ENCODE measurements at places on chromosomes 1 and 21.
A peak's percentile ranks its signal among the peaks of the same experiment; 100 is the strongest.

GRCh38 chr1:235160383-235160956 lies 580 bp downstream of the RBM34 start:
- DNase-seq, result no peak

GRCh38 chr1:75542818-75543570 lies 67.9 kb downstream of the SLC44A5 start:
- DNase-seq, result no peak

DNA sequence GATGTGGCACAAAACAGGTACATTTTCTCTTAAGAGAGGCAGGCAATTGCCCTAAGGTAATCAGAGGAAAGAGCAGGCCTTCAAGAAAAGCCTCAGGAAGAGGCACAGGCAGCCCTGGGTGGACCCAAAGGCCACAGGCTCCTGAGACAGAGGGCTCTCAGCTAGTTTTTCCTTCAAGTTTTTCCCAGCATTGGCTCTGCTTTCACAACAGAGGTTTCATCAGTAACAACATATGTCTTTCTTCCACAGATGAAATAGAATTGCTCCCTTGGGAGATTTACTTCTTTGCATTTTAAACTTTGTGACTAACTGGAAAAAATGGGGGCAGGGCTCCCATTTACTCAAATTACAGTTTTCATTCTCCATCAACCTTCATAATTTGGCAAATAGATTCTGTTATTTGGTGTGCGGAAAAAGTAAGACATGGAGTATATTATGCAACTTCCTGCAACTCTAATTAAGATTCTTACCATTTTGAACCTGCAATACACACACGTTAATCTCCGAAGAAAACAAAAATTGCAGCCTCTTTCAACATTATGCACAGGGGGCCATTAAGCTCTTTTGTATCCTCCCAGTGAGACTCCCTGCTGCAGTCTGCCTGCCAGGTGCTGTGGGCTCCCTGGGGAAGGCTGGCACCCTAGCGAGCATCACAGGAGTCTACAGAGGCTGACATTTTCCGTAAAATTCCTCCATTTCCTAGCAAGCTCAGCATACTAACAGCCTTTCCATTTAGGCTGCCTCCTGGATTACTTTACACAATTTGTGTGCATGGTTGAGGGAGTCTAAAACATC lies 282.3 kb downstream of the USH2A start:
- DNase-seq, result no peak

DNA sequence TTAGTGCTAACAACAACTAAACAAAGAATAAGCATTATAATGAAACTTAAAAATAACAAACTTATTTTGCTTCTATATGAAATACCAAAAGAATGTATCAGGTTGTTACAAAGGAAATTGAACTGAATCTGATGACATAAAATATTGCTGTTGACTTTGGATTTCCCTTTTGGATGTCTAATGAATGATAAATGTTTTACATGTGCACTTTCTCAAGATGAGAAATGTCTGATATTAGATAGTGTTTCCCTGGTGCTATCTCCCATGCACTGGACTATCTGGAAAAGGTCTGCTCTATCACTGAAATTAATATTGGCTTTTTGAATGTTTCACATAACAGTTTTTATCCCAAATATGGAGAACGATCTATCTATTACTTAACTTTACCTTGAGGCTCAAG lies 179.9 kb downstream of the HMCN1 start:
- DNase-seq, result no peak

- DNase-seq, result no peak
Observed at GRCh38 chr1:236011641-236012040, 53.2 kb downstream of the NID1 start.

- no peak for DNase-seq
Observed at GRCh38 chr1:205716371-205717132, 33.4 kb downstream of the NUCKS1 start.

- DNase-seq, result no peak
Observed at GRCh38 chr1:63413394-63413793, 46.0 kb downstream of the ALG6 start.

DNA sequence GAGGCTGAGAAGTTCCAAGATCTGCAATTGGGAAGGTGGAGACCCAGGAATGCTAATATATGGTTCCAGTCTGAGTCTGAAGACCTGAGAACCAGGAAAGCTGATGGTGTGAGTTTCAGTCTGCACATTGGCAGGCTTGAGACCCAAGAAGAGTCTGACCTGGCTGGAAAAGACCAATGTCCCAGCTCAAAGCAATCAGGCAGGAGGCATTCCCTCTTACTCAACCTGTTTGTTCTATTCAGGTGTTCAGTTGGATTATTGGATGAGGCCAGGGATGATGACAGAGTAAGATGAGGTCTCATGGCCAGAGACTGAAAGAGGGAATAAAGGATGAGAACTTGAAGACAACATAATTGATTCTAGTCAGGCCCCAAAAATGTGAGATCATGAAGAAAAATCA lies 50.1 kb downstream of the SPATA46 start:
- DNase-seq, result no peak

DNA sequence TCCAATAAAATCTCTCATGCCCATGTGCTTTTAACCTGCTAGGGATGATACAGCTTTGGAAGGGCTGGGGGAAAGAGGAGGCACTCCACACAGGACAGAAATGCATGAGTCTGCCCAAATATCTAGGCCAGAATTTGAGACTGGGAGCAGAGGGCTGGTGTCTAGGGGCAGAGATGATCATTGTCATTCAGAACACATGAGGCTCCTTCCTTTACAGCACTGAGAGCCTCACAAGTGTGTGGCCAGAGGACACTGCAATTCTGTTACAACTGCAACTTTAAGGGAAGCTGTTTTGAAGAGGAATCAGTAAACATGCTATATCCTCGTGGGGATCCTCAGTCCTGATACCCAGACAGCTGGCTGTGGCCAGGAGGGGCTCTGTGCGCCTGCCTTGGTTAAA lies 541.3 kb downstream of the OMA1 start:
- no peak for DNase-seq

GRCh38 chr1:30660241-30660640 lies 63.1 kb downstream of the MATN1 start:
- no peak for DNase-seq

- no peak for DNase-seq
Observed at GRCh38 chr21:34177919-34178567, 104.7 kb downstream of the MRPS6 start.

GRCh38 chr21:43764576-43765495 lies 11.3 kb downstream of the CSTB start:
- no peak for DNase-seq

- DNase-seq, result no peak
Observed at GRCh38 chr1:41330588-41331545, 30.4 kb upstream of the FOXO6 start.

DNA sequence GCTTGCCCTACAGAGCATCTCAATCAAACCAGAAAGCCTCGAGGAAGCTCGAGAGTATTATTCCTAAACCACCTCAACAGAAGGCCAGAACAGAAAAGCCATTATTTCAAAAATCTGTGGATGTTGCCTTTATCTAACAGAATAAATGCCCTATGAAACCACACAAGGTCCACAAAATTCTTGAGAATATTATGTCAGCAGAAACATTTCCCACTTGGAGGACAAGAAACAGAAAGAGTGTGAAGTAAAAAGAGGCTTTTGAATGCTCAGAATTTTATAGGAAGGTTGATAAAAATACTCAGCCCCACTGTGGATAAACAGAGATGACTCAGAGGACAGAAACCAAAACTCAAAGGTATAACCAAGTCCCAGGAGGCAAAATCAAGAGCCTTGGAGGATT lies 146.4 kb upstream of the LRRC7 start:
- no peak for DNase-seq

DNA sequence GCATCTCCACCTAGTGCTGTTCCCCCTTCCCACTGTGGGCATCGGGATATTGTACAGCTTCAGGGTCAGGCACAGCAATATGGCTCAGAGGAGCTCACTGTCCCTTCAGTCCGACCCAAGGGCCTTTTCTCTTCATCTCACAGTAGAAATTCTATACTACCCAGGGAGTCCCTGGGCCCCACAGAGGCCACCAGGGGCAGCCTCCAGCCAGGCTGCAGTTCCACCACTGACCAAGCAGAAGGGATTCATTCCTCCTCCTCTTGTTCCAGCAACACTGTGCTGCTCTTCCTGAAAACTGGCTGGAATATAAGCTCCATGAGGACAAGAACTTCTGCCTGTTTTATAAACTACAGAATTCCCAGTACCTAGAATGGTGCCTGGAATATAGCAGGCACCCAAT lies 70.5 kb downstream of the CD34 start:
- no peak for DNase-seq

- no peak for DNase-seq
Observed at GRCh38 chr1:50646526-50646925, 223.3 kb upstream of the DMRTA2 start.

GRCh38 chr1:233113009-233113879 lies 162.8 kb downstream of the NTPCR start:
- DNase-seq, result peak; percentile 14

DNA sequence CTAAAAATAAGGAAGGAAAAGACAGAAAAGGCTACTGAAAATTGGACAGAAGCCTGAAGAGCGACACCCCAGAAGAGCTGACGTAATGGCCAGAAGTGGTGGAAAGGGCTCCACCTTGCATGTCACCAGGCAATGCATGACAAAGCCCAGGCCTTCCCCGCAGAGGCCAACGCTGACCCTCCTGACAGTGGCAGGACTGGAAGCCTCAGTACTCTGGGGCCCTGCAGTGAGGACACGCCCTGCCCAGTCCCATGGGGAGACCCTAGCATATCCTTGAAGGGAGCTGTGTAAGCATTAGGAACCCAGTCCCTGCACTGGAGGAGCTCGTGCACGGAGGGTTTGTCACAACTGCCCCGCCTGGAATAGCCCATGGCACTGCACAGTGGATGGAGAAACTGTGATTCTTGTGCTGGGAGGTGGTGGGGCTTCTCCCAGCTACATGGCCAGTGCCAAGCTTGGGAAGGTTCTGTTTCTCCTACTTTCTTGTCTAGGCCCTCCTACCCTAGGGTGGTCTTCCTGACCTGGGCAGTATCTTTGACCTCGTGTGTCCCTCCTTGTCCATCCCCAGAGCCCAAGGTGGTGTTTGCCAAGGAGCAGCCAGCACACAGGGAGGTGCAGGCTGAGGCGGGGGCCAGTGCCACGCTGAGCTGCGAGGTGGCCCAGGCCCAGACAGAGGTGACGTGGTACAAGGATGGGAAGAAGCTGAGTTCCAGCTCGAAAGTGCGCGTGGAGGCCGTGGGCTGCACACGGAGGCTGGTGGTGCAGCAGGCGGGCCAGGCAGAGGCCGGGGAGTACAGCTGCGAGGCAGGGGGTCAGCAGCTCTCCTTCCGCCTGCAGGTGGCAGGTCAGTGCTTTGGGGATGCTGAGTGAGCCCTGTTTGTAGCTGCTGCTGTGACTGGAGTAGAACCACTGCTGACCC lies 60.4 kb downstream of the OBSCN start:
- no peak for DNase-seq

GRCh38 chr1:21492356-21492625 lies 16.9 kb upstream of the ALPL start:
- DNase-seq, result no peak

GRCh38 chr1:115557715-115558114 lies 84.1 kb upstream of the VANGL1 start:
- DNase-seq, result no peak

GRCh38 chr1:62476525-62477219 lies 39.8 kb downstream of the USP1 start:
- DNase-seq, result no peak

DNA sequence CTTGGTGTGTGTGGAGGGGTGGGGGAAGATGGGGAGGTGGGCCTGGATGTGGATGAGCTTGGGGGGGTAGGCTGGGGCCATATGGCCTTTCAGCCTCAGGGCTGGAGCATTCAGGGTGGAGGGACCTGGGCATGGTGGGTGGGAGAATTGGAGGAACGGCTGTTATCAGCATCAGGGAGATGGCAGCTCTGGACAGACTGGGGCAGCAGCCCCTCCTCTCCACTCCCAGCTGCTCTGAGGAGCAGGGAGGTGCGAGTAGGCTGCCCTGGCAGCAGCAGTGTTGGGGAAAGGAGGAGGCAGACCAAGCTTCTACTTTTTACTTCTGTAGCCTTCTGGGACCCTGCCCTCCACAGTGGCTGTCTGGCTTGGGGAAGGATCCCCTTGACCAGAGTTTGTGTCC lies 10.2 kb downstream of the PPFIA4 start:
- DNase-seq, result no peak

GRCh38 chr1:155970531-155971167 lies 7.7 kb downstream of the ARHGEF2 start:
- DNase-seq, result peak; percentile 62

DNA sequence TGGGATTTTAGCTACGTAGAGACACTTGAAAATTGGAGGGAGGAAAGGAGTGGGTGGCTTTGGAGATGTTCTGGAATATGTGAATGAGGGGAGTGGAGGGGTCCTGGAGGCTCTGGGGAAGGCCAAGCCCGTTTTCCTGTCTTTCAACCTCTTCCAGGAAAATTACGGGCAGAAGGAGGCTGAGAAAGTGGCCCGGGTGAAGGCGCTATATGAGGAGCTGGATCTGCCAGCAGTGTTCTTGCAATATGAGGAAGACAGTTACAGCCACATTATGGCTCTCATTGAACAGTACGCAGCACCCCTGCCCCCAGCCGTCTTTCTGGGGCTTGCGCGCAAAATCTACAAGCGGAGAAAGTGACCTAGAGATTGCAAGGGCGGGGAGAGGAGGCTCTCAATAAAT lies 442 bp upstream of the RUSC1 start:
- DNase-seq, result no peak

DNA sequence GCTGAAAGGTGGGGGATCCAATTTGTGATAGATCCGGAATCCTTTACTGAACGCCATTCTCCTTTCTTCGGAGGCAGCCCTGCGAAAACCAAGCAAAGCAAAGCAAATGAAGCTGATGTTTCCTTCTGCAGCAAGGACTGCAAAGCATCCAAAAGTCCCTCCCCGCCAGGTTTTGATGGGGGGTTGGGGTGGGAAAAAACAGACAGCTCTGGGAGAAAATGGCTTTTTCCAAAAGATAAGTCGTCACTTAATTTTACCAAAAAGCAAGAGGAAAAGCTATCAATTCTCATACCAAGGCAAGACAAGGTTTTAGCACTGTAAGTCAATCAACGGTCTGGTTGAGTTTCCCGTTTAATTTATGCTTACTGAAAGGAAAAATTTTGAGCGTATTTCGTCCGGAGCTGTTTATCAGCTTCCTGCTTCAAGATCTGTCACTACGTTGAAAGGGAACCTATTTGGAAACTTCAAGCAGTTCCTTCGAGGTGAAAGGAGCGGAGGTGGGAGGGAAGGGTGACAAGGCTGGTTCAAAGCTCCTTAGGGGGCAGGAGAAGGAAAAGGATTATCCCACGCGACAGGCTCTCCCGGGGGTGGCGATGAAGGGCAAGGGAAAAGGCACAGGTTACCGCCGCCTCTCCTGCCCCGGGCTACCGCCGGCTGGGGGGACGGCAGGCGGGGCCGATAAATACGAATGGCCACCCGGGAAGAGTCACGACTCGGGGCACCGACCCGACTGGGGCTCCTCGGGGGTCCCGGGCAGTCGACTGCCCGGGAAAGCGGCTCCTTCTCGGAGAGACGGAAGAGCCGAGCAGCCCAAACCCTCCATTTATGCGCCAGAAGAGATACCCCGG lies 750 bp downstream of the SYNJ1 start:
- DNase-seq, result no peak

GRCh38 chr21:42669041-42669440 lies 15.6 kb downstream of the PDE9A start:
- DNase-seq, result no peak

- DNase-seq, result no peak
Observed at GRCh38 chr1:217622042-217622441, 8.8 kb downstream of the GPATCH2 start.

Measured in GM06990 (cell line).